ENCODE measurements at places on chromosomes 2 and 18. TPM values are rescaled to one million over a fixed set of nuclear protein-coding genes. Genes with fewer than 3 reads are reported as not detected.

RRM2 gene
- total RNA-seq = 16.5 TPM

LOXL3 gene
- total RNA-seq = 0.93 TPM

DSG1 gene
- not detected for total RNA-seq

ELOA2 gene
- not detected for total RNA-seq
